ENCODE measurements at places on chromosomes 4 and X.

GRCh38 chr4:146510942-146511341 lies 10.8 kb downstream of the SLC10A7 start:
- no peak for DNase-seq

DNA sequence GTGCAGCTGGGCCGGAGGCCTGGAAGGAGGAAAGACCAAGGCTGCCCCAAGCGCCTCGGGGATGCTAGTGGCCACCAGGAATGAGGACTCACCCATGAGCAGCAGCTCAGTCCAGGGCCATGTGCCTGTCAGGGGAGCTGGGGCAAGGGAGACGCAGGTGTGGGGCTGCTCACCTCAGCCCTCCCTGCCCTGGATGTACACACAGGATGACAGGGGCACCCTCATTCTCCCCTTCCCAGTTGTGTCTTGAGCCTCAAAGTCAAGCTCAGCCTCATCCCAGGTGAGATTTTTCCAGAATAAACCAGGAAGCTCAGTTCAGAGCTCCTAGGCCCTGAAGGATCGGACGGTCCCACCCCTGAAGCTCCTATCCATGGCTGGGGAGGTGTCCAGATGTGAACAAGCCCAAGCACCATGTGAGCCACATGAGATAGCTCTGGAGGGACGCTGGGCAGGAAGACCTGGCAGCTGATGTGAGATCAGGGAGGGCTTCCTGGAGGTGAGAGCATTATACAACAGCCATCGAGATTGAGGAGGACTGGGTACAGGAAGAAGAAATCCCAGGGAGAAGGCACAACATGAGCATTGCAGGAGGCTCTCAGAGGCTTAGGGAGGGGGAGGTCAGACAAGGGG lies 23.0 kb downstream of the HTRA3 start:
- DNase-seq = no peak

- no peak for DNase-seq
Observed at GRCh38 chr4:137125011-137125410, 407.3 kb downstream of the PCDH18 start.

- no peak for DNase-seq
Observed at GRCh38 chr4:172173206-172173605, 360.0 kb downstream of the GALNTL6 start.

- peak; percentile 4 for DNase-seq
Observed at GRCh38 chr4:25913056-25913850, 767 bp upstream of the SMIM20 start.

DNA sequence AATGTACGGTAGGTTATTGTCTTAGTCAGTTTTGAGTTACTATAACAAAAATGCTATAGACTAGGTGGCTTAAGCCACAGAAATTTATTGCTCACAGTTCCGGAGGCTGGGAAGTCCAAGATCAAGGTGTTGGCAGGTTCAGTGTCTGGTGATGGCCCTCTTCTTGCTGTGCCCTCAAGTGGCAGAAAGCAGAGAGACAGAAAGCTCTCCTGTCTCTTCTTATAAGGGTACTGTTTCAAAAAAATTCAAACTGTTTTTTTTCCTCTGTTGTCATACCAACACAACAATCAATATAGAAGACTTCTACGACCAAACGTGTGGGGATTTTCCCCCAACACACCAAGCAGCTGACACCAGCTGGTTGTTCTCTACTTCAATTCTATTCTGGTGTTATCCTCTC lies 53.4 kb downstream of the ADGRG4 start:
- DNase-seq = no peak

DNA sequence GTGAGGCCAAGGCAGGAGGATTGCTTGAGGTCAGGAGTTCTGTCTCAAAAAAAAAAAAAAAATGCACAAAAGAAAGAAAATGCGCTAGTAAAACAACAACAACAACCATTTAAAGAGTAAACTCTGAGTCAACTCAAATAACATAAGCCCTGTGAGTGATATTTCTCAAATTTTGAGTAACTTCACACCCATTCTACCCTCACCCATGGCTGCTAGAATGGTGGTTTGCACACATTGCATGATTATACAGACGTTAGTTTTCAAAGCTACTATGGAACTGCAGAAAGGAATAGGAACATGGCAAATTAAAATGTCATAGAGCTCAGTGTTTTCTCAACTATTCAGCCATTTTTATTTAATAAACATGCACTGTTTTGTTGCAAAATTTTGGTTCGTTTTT lies 145.9 kb downstream of the OPHN1 start:
- no peak for DNase-seq
